ENCODE measurements at places on chromosomes 3 and 15.

DNA sequence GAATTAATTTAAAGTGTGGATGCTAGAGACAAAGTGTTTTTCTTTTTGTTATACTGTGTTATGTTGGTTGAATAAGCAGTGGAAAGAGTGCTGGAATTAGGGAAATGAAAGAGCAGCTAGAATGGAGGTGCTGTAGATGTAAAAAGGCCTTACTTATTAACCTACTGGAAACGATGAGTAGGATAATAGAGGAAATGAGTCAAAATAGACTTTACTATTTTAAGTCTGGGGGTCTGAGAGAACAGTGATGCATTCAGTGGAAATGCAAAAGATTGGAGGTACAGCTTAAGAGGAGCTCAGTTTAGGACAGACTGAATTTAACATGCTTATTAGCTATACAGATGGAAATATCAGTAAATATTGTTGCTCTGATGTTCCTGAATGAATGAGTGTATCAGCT, 674.0 kb downstream of the OTOL1 start:
- DNase-seq: no peak

DNA sequence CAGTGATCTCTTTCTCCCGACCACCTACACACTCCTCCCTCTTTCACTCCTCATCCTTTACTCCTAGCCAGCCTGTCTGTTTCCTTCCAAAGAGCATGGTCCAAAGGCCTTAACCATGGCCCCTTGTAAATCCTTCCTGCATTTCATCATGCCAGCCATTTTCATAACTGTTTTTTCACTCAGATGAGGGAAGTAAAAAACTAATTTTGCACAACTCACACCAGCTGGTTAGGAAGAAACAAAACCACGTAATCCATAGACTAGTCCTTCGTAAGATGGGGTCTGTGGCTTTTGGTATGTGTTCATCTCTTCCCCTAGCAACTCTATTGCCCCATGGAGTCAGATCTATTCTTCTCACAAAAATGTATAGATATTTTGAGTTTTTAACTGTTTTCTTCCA, 187.8 kb downstream of the SHOX2 start:
- DNase-seq: no peak

DNA sequence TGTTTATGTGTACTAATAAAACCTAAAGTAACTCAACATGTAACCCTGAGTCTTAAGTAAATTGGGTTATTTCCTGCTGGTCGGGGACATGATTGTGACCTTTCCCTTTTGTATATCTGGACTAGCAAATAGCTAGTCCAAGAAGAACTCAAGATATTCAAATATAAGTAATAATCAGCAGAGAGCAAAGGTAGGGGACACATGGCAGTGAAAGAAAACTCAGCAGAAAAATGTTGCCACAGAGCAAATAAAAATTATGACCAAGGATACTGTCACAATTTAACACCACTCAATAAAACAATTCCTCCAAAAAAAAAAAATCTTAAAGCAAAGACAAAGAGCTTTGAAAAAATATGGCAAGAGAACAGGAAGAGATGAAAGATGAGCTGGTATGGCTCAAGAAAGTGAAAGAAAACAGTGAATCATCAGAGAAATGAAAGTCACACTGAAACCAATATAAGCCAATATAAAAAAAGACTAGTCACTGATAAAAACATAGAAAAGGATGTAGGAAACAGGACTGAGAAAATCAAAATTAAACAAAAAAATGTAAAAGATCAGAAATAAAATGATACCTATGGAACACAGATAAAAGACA, 43.4 kb downstream of the HLTF start:
- DNase-seq: no peak

GRCh38 chr3:48305396-48305795, 28.1 kb downstream of the SPINK8 start:
- no peak for DNase-seq

GRCh38 chr15:74326746-74327145, 40.7 kb downstream of the CYP11A1 start:
- no peak for DNase-seq

DNA sequence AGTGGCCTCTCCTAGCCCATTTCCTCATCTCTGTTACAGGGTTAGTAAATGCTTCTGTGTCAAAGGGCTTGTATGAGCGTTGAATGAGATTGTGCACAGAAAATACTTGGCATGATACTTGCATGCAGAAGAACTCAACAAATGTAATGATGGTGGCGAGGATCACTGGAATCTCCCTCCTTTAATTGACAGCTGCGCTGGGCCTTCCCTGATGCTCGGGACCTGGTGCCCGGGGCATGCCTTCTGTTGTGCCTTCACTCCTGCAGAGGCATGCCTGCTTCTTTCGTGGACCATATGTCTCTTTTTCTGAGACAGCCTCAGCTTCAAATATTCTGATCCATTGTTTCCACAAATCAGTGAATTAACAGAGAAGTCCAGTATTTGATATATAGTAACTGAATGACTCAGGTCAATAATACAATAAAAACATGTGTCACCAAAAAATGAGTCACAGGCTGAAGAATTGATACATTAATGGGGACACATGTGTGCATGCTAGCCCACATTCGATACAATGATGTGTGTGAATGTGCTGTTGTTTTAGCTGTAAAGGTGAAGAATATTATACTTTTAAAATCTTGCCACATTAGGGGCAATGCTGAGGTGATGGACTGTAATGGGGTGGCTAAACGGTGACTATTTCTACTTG, 243.3 kb upstream of the TBL1XR1 start:
- DNase-seq: no peak

DNA sequence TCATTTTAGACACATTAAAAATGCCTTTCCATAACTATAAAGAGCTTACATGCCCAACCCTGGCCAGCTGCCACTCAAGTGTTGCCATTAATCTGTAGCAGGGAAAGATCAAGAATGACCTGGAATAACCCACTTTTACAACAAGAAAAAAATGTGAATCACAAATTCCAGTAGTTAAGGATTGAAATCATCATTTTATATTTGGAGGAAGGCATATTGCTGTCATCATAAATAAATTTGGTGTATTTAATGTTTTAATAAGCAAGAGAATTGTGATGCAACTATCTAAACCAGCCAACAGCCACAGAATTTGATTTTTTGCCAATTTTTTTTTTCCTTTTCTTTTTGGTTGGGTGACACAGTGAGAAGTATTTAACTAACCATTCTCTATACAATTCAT, 240.0 kb upstream of the SEMA6D start:
- DNase-seq: no peak

- DNase-seq: no peak
Measured at GRCh38 chr3:83601704-83602103, 1357.1 kb upstream of the CADM2 start.

- no peak for DNase-seq
Measured at GRCh38 chr15:59703979-59704796, 15.1 kb upstream of the BNIP2 start.

GRCh38 chr3:78846718-78847117, 921.1 kb downstream of the ROBO1 start:
- DNase-seq: no peak

GRCh38 chr3:61648481-61648880, 87.1 kb downstream of the PTPRG start:
- no peak for DNase-seq

DNA sequence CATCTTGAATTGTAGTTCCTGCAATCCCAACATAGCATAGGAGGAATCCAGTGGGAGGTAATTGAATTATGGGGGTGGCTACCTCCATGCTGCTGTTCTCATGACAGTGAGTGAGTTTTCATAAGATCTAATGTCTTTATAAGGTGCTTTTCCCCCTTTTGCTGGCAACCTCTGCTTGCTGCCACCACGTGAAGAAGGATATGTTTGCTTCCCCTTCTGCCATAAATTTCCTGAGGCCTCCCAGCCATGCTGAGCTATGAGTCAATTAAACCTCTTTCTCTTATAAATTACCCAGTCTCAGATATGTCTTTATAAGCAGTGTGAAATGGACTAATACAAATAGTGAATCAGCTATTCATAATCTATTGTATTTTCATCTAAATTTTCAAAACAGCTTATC, 537.3 kb downstream of the EPHA3 start:
- no peak for DNase-seq

GRCh38 chr3:115615001-115615814, 8.1 kb upstream of the GAP43 start:
- DNase-seq: no peak

DNA sequence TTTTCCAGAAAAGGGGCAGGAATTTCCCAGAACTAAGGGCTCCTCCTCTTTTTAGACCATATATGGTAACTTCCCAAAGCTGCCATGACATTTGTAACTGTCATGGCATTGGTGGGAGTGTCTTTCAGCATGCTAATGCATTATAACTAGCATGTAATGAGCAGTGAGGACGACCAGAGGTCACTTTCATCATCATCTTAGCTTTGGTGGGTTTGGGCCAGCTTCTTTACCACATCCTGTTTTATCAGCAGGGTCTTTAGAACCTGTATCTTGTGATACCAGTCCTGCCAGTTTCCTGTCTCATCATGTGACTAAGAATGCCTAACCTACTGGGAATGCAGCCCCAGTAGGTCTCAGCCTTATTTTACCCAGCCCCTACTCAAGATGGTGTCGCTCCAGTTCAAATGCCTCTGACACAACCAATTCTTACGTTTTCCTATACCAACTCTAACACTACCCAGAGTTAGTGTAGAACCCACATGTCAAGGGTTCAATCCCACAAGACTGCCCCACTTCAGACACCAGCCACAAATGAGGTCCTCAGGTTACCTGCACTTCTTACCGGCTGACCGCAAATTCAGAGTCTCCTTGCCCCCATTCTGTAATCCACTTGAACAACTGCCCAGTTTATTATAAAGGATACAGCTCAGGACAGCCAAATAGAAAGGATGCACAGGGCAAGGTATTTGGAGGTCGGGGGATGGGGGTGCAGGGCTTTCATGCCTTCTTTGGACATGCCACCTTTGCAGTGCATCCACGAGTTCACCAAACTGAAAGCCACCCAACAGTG, 17.7 kb downstream of the FOXB1 start:
- DNase-seq: no peak

- DNase-seq: no peak
Measured at GRCh38 chr15:89646416-89647141, 8.7 kb downstream of the KIF7 start.

DNA sequence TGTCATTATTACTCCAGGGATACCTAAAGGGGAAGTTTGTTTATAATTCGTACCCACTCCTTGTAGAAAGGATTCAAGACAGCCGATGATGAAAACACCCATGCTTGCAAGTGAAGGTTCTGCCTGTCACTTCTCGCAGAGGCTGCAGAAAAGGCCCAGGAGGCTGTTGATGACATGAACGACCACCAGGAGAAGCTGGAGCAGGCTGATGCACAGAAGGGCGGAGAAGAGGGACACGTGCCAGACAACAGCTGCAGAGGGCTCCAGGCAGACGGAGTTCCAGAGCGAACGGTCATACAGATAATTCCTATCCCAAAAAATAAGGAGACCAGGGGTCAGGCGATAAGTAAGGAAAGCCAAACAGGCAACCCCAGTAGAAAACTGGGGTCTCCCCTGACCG, 5.7 kb upstream of the DYNLT2B start:
- no peak for DNase-seq

DNA sequence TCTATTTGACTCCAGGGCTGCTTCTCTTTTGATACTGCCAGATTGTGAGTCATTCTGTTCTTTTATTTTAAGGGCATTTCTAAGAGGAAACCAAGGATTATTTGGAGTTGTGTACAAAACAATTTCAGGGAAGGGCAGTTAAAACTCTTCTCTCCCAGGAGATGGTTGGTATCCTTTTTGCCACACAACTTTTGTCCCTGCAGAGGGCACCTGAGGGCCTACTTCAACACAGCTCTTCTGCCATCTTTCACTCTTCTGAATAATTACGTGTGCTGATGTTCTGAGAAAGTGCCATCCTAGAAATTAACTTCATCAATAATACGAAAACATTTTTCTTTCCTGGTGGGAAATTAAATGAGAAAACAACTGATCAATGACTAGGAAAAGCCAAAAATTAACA, 75.7 kb upstream of the GADL1 start:
- no peak for DNase-seq

- DNase-seq: no peak
Measured at GRCh38 chr3:150165396-150166094, 194.8 kb upstream of the PFN2 start.

GRCh38 chr3:36295296-36295695, 85.0 kb upstream of the STAC start:
- DNase-seq: no peak

Data from T-helper 2 cell (primary cell).